ENCODE measurements at places on chromosomes 7 and 10.

DNA sequence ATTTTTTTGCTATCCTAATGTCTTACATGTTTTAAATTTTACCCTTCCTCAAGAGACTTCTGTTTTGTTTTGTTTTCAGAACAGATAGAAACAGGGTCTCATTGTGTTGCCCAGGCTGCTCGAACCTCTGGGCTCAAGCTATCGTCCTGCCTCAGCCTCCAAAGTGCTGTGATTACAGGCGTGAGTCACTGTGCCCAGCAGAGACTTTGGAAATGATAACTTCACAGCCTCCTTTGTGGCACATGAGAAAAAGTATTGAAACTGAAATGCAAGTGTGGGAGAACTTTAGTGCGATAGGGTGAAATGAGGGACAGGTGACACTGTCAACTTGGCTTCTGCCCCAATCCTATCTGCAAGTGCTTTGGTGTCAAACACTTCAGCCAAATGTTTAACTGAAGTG lies 21.6 kb downstream of the IRF5 start:
- DNase-seq: no peak

- no peak for DNase-seq
Measured at GRCh38 chr10:4214908-4215307, 429.9 kb upstream of the KLF6 start.

GRCh38 chr7:151416941-151417315 lies 7.1 kb upstream of the WDR86 start:
- DNase-seq: no peak

GRCh38 chr7:98341106-98341505 lies 59.6 kb downstream of the BRI3 start:
- no peak for DNase-seq

GRCh38 chr7:159200421-159200820 lies 55.8 kb upstream of the VIPR2 start:
- DNase-seq: no peak

DNA sequence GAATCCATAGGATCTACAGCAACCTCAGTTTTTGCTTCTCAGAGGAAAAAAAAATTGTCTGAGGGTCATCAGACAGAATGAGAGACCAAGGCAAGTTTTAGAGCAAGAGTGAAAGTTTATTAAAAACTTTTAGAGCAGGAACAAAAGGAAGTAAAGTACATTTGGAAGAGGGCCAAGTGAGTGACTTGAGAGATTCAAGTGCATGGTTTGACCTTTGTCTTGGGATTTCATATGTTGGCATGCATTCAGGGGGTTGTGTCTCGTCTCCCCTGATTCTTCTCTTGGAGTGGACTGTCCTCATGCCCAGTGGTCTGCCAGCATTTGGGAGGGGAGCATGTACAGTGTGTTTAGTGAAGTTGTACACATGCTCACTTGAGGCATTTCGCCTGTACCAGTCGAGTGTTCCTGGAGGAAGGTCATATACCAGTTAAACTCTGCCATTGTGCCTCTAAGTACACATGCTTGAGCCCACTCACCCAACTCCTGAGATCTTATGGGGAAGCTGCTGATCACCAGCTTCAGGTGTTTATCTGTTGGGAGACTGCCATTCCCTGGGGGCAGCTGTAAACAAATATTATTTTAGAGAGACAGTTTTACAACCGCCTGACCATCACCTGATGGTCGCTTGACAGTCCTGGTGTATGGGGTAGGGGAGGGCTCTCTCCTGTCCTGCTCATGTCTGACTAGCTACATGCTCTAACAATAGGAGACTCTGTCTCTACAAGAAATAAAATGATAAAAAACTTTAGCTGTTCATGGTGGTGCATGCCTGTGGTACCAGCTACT lies 109.4 kb downstream of the EEPD1 start:
- no peak for DNase-seq

DNA sequence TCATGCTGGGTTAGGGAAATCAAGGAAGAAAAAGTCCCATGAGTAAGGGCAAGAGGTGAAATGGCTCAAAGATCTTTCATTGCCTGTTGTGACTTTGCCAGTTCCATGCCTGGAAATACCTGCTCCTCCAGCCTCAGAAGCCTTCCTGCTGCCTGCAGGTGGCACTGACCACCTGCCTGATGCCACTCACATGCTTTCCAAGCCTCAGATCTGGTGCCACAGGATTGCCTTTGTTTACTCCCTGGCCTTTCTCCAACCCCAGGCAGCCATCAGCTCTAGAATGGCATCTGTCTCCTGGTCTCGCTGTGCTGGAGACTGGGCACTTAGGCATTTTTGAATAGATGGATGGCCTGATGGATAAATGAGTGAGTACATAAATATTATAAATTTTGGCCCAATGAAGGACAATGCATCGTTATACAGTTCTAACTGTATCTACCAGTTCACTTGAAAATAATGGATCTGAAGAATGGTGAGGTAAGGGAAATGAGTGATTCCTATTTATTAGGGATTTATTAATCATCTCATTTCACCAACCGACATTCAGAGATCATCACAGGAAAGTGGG lies 657.2 kb downstream of the INHBA start:
- DNase-seq: no peak

- no peak for DNase-seq
Measured at GRCh38 chr7:22675917-22676343, 51.1 kb upstream of the IL6 start.

GRCh38 chr10:13703997-13704536 lies 117.3 kb downstream of the PRPF18 start:
- DNase-seq: no peak

DNA sequence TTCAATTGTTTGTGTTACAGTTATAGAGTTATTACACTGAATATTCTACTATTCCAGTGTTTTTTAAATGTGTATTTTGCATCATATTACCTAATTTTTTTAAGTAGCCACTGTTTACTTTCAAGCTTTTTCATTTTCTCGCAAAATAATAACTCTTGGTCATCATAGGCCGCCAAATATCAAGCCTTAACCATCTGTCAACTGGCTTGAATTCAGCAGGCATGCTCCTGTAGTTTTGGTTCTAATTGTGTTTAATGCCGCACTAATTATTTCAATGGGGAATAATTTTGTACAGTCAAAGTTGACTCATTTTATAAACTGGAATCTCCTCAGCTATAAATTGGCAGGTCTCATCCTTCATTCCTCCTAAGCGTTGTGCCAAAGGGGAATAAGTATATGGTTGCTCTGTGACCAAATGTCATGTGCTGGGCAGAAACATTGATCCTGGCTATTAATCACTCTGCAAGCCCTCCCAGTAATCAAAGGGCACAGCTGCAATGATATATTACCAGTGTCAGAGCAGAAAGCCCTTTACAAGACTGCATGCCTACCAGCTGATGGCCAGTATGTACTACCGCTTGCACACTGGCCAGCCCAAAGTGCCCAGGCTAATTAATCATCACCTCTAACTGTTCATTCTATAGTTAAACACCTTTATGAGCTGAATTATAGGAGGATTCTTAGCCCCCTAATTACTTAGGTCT lies 74.8 kb downstream of the SKAP2 start:
- no peak for DNase-seq

Data from T-helper 9 cell (primary cell).